ENCODE measurements at places on chromosomes 12 and 14. TPM values are rescaled to one million over a fixed set of nuclear protein-coding genes. Genes with fewer than 3 reads are reported as not detected.

Gene HOXC10
- not detected for total RNA-seq

Gene DLGAP5
- total RNA-seq, result 79.7 TPM

Gene MARS1
- total RNA-seq, result 306 TPM

Gene OVCH1
- not detected for total RNA-seq

Gene BEST3
- not detected for total RNA-seq

Gene ACSM4
- not detected for total RNA-seq

Gene RNF10
- 216 TPM for total RNA-seq

Gene MYBPC1
- not detected for total RNA-seq

Gene C12orf50
- total RNA-seq, result not detected

DNA sequence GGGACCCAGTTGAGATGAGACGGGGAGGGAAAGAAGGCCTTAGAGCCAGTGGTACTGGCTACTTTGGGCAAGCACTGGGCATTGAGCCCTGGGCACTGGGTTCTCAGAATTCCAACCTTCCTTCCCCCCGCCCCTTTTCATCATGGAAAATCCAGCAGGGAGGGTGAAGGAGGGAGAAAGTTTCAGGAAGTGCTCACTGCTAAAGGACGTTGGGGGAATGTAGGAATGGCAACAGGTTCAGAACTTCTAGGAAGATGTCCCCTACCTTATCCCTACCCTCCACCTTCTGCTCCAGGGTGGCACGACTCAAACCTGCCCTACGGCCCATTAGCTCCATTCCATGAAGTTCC, 4.2 kb upstream of the TNS2 start:
- no peak for DNase-seq
- peaks cover 19% of the 10 kb centered on the region for H3K4me1 ChIP-seq
- H3K36me3 ChIP-seq, result peaks cover 14% of the 10 kb centered on the region
- H3K27me3 ChIP-seq, result peaks cover 2% of the 10 kb centered on the region
- H3K4me3 ChIP-seq, result peak overlapping the region; percentile 99

DNA sequence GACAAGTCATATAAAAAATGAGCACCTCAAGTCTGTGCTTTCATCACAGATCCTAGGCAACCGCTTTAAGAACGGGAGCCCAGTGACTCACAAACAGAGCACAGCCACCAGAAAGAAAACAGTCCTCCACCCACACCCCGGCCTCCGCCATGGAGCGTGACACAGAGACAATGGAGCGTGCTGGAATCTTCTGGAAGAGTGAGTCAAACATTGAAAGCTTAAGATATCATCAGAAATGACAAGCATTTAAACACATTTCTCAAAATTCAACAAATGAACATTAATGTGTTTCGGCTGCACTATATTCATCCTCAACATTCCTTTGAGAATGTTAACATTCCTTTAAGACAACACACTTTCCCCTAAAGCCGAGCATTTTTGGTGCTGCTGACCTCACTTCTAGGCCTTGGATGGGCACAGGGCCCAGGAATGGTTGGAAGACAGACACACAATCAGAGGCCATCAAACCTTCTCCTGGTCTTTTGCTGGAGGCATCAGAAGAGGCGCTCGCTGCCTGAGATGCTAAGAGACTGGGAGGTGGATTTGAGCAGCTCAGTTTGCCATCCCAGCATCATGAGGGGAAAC, 23.6 kb upstream of the TMEM132D start:
- no peak overlapping the region for H3K27ac ChIP-seq
- H3K4me3 ChIP-seq, result no peak overlapping the region
- no peaks in the 10 kb centered on the region for H3K36me3 ChIP-seq
- no peak for DNase-seq
- H3K27me3 ChIP-seq, result no peaks in the 10 kb centered on the region
- H3K4me1 ChIP-seq, result no peaks in the 10 kb centered on the region

GRCh38 chr14:102951799-102952198, 29.3 kb downstream of the AMN start:
- H3K4me1 ChIP-seq, result peaks cover 15% of the 10 kb centered on the region
- no peak for DNase-seq
- H3K4me3 ChIP-seq, result no peak overlapping the region
- no peaks in the 10 kb centered on the region for H3K27me3 ChIP-seq
- H3K27ac ChIP-seq, result no peak overlapping the region

DNA sequence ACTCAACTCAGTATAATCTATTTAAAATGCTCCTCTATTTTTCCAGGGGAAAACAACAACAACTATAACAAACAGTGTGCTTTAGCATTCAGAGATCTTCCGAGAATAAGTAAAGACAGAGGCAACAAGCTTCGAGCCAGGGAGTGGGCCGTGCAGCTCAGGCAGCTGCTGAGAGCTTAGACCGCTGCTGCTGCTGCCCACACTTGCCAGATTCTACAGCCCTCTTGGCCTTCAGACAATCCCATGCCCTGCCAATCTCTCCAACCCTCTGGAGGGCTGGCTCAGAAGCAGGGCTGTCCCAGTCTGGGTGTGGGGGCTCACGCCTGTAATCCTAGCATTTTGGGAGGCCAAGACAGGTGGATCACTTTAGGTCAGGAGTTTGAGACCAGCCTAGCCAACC, 23.4 kb upstream of the ELK3 start:
- peaks cover 5% of the 10 kb centered on the region for H3K36me3 ChIP-seq
- H3K27me3 ChIP-seq, result peaks cover 7% of the 10 kb centered on the region
- no peak overlapping the region for H3K4me3 ChIP-seq
- DNase-seq, result no peak
- H3K27ac ChIP-seq, result no peak overlapping the region

- H3K4me1 ChIP-seq, result no peaks in the 10 kb centered on the region
- H3K27ac ChIP-seq, result no peak overlapping the region
- peaks cover 6% of the 10 kb centered on the region for H3K27me3 ChIP-seq
- no peak overlapping the region for H3K4me3 ChIP-seq
- no peaks in the 10 kb centered on the region for H3K36me3 ChIP-seq
- no peak for DNase-seq
Observed at GRCh38 chr12:15846887-15847286, 35.3 kb upstream of the STRAP start.

- DNase-seq, result peak; percentile 74
- H3K27me3 ChIP-seq, result peaks cover 11% of the 10 kb centered on the region
- H3K4me3 ChIP-seq, result peak overlapping the region; percentile 94
- H3K36me3 ChIP-seq, result peaks cover 4% of the 10 kb centered on the region
Observed at GRCh38 chr14:24036169-24036962, 15.4 kb upstream of the CARMIL3 start.

GRCh38 chr12:130120012-130120805, 42.1 kb upstream of the FZD10 start:
- no peaks in the 10 kb centered on the region for H3K4me1 ChIP-seq
- H3K27me3 ChIP-seq, result peaks cover 7% of the 10 kb centered on the region
- no peak overlapping the region for H3K4me3 ChIP-seq
- H3K36me3 ChIP-seq, result no peaks in the 10 kb centered on the region
- H3K27ac ChIP-seq, result no peak overlapping the region

DNA sequence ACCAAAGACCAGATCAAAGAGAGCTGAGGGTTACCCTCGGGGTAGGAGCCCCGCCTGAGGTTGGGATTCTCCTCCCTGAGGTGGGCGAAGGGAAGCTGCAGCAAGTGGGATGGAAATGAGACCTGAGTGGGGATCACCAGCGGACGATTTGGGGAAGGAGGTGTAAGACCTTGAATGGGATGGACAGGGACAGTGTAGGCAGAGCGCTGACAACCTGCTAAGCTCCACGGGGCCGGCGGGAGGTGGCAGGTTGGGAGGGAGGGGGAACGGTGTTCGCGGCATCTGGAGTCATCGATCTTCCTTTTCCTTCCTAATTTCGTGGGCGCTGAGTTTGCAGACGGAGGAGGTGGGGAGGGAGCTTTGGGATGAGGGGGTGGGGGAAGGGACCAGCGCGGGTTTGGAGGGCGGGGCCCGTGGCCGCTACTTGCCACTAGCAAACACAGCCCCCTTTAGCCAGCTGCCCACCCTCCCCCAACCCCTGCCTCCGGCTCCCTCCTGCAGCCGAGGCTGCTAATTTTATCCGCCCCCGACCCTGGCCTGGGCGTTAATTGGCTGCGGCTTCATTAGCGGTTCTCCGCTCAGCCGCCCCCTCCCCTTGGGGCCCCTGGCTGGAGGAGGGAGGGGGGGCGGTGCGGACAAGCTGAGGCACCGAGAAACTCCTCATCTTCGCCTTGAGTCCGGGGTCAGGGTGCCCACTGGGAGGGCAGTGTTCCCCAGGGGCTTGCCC, 2.8 kb upstream of the SHMT2 start:
- H3K36me3 ChIP-seq, result peaks cover 11% of the 10 kb centered on the region
- H3K27ac ChIP-seq, result peak overlapping the region; percentile 37
- H3K4me1 ChIP-seq, result peaks cover 58% of the 10 kb centered on the region

GRCh38 chr14:60815371-60815770, 80.8 kb downstream of the MNAT1 start:
- no peaks in the 10 kb centered on the region for H3K27me3 ChIP-seq
- no peak for DNase-seq
- H3K4me3 ChIP-seq, result no peak overlapping the region
- peaks cover 2% of the 10 kb centered on the region for H3K4me1 ChIP-seq

GRCh38 chr12:54407183-54407905, 11.7 kb downstream of the ITGA5 start:
- H3K27me3 ChIP-seq, result no peaks in the 10 kb centered on the region
- H3K36me3 ChIP-seq, result peaks cover 38% of the 10 kb centered on the region
- DNase-seq, result no peak
- no peak overlapping the region for H3K4me3 ChIP-seq
- H3K27ac ChIP-seq, result no peak overlapping the region

- H3K27ac ChIP-seq, result no peak overlapping the region
- peaks cover 2% of the 10 kb centered on the region for H3K4me1 ChIP-seq
- DNase-seq, result no peak
- no peak overlapping the region for H3K4me3 ChIP-seq
Observed at GRCh38 chr12:121729021-121729420, 16.5 kb downstream of the TMEM120B start.

DNA sequence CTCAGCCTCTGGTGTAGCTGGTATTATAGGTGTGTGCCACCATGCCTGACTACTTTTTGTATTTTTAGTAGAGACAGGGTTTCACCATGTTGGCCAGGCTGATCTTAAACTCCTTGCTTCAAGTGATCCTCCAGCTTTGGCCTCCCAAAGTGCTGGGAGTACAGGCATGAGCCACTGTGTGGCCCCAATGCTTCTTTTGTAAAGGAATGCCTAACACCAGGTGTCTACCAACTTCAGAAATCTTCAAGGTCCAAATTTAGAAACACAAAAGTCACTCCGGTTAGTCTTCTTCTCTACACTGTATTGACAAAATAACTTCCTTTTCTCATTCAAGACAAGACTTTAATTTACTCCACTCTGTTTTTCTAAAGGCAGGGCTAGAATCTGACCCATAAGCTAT, 188.7 kb downstream of the PRKD1 start:
- H3K4me3 ChIP-seq, result no peak overlapping the region
- H3K4me1 ChIP-seq, result no peaks in the 10 kb centered on the region

- H3K27me3 ChIP-seq, result no peaks in the 10 kb centered on the region
- H3K36me3 ChIP-seq, result peaks cover 42% of the 10 kb centered on the region
- H3K4me3 ChIP-seq, result no peak overlapping the region
- no peak for DNase-seq
Observed at GRCh38 chr12:88175544-88175943, 33.4 kb downstream of the TMTC3 start.

- peak; percentile 20 for DNase-seq
- H3K27me3 ChIP-seq, result no peaks in the 10 kb centered on the region
- H3K36me3 ChIP-seq, result no peaks in the 10 kb centered on the region
Observed at GRCh38 chr12:109767991-109768900, 54.6 kb downstream of the FAM222A start.

GRCh38 chr12:26732005-26732908, 100.7 kb downstream of the ITPR2 start:
- no peak for DNase-seq
- no peaks in the 10 kb centered on the region for H3K27me3 ChIP-seq
- no peak overlapping the region for H3K27ac ChIP-seq

GRCh38 chr12:61412201-61412600, 848.0 kb upstream of the USP15 start:
- H3K27ac ChIP-seq, result no peak overlapping the region
- DNase-seq, result no peak
- H3K4me3 ChIP-seq, result no peak overlapping the region
- H3K36me3 ChIP-seq, result no peaks in the 10 kb centered on the region

- no peak overlapping the region for H3K27ac ChIP-seq
- H3K4me3 ChIP-seq, result peak overlapping the region; percentile 73
- H3K4me1 ChIP-seq, result peaks cover 9% of the 10 kb centered on the region
Observed at GRCh38 chr14:37198273-37198598, 499 bp downstream of the MIPOL1 start.

GRCh38 chr12:31591380-31591901, 505 bp upstream of the DENND5B start:
- H3K36me3 ChIP-seq, result peaks cover 1% of the 10 kb centered on the region
- DNase-seq, result no peak
- peaks cover 65% of the 10 kb centered on the region for H3K27me3 ChIP-seq
- H3K4me3 ChIP-seq, result peak overlapping the region; percentile 85

GRCh38 chr14:74945852-74946658, 9.3 kb downstream of the PGF start:
- peak; percentile 77 for DNase-seq
- no peaks in the 10 kb centered on the region for H3K27me3 ChIP-seq
- no peaks in the 10 kb centered on the region for H3K36me3 ChIP-seq
- peak overlapping the region; percentile 39 for H3K27ac ChIP-seq
- H3K4me1 ChIP-seq, result peaks cover 16% of the 10 kb centered on the region

- H3K27me3 ChIP-seq, result no peaks in the 10 kb centered on the region
- H3K4me1 ChIP-seq, result peaks cover 30% of the 10 kb centered on the region
- H3K4me3 ChIP-seq, result no peak overlapping the region
- H3K36me3 ChIP-seq, result peaks cover 7% of the 10 kb centered on the region
Observed at GRCh38 chr14:104395941-104396681, 183.5 kb upstream of the C14orf180 start.

DNA sequence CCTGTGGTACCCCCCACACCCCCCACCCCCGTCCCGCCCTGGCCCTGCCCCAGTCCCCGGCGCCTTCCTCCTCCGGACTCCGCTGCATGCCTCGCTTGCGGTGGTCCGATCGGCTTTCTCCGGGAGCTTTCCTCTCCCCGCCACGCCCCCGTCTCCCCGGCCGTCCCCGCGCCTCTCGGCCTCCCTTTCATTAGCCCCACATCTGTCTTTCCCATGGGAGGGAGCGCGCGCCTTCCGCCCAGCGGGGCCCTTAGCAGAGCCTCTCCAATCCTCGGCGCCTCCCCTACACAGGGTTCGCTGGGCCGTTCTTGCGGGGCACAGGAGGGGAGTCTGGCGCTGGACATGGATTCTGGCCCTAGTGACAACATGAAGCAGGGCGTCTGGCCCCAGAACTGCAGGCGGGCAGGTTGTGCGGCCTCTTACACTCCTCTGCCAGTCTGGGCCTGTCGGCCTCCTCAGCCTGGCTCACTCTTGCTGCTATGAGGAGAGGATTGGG, 1.5 kb upstream of the EFS start:
- no peak overlapping the region for H3K4me3 ChIP-seq
- peaks cover 51% of the 10 kb centered on the region for H3K27me3 ChIP-seq
- no peaks in the 10 kb centered on the region for H3K36me3 ChIP-seq

GRCh38 chr12:105983622-105984320, 155.0 kb downstream of the NUAK1 start:
- H3K36me3 ChIP-seq, result no peaks in the 10 kb centered on the region
- H3K27ac ChIP-seq, result no peak overlapping the region
- no peak for DNase-seq
- no peak overlapping the region for H3K4me3 ChIP-seq
- H3K4me1 ChIP-seq, result no peaks in the 10 kb centered on the region
- H3K27me3 ChIP-seq, result no peaks in the 10 kb centered on the region

GRCh38 chr12:124525455-124525854, 42.0 kb downstream of the NCOR2 start:
- peaks cover 10% of the 10 kb centered on the region for H3K4me1 ChIP-seq
- no peak for DNase-seq
- H3K4me3 ChIP-seq, result no peak overlapping the region
- H3K27me3 ChIP-seq, result no peaks in the 10 kb centered on the region
- H3K36me3 ChIP-seq, result no peaks in the 10 kb centered on the region
- no peak overlapping the region for H3K27ac ChIP-seq
